CD4-positive, alpha-beta T cell treated with Interleukin-6 at 100 ng/mL for 8 hours (primary cell): ENCODE measurements at places on chromosomes 7 and 10.

DNA sequence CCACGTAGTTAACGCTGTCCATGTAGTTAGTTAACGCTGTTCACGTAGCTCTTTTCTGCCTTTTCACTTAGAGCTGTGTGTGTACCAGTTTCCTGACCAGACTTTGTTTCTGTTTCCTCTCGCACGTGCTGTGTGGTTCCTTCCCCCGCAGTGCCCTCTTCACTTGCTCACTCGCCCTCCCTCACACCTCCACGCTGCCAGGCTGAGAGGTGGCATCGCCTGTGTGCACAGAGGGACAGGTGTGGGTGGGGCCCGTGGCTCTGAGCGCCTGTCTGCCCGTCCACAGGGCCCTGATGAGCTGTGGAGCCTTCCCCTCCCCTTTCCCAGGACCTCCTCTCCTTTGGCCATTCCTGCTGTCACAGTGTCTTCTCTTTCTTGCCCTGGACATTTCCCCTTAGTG lies 30.6 kb downstream of the WDR37 start:
- DNase-seq = no peak

GRCh38 chr7:100211342-100211780 lies 8.4 kb upstream of the PVRIG start:
- DNase-seq = peak; percentile 61

DNA sequence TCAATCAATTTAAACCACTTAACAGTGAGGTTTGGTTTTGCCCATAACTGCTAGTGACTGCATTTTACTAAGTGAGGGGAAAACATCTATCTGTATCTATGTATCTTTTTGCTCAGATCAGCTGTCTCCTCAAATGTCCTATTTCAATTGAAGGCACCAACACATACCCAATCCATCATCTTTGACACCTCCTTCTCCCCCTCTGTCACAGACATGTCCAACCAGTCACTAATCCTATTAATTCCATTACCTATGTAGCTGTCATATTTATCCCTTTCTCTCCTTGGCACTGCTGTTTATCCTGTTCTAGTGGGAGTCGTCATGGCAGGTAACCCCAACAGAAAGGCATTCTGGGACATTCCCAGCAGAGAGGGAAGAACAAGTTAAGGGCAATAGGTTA lies 975.2 kb upstream of the AUTS2 start:
- DNase-seq = no peak

DNA sequence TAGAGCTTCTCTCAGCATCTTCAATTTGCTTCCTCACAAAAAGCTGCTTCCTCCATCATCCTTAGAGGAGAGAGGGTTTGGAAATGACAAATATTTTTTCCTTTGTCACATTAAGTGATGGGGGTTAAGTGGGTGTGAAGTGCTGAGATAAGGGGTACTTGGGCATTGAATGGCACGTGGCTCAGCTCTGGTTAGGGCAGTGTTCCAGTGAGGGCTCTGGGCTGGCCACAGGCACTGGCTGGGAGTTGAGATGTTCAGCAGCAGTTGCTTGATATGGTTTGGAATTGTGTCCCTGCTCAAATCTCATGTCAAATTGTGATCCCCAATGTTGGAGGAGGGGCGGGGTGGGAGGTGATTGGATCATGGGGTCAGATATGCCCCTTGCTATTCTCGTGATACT lies 33.7 kb upstream of the CHCHD3 start:
- DNase-seq = no peak

- no peak for DNase-seq
Measured at GRCh38 chr7:127995156-127995880, 35.9 kb downstream of the LRRC4 start.

DNA sequence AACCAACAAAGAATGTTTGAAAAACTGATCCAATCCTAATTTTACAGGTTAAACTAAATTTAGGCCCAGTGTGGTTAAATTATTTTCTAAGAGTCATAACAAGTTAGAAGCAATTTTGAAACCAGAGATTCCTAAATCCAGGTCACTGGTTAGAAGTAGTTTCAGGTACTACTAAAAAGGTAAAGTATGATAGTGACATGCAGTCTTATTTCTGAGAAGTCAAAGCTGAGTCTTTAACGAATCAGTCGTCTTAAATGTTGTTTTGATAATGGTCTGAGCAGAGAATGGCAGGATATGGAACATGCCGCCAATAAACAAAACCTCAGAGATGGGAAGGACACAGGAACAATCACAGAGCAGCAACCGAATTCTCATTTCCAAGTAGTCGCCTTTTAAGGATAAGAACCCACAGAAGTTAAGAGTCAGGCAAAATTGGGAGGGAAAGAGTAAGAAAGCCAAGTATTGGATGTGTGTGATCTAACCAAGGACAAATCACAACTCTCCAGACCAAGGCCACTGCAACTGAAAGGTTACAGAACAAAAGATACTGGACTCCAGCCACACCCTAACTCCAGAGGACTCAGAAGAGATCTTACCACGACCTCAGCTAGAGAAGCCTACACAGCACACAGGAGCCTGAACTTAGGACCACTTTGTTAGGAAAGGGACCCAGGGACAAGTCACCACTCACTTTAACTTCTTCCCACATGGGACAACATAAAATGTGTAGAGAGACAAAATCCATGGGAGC lies 19.7 kb downstream of the TMEM243 start:
- DNase-seq = no peak

DNA sequence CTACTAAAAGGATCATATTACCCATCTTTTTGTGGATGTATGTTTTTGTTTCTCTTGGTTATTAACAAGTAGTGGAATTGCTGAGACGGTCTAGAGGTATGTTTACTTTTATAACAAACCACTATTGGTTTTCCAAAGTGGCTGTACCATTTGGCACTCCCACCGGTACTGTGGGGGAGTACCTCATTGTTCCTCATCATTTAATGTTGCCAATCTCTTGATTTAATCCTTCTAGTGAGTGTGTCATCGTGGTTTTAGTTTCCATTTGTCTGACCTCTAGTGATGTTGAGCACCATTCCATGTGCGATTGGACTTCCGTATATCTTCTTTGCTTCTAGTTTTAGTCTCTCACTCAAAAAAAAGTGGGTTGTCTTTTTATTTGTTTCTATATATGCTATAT lies 50.4 kb downstream of the RBM33 start:
- no peak for DNase-seq

GRCh38 chr10:132855889-132856288 lies 69.9 kb upstream of the NKX6-2 start:
- no peak for DNase-seq

DNA sequence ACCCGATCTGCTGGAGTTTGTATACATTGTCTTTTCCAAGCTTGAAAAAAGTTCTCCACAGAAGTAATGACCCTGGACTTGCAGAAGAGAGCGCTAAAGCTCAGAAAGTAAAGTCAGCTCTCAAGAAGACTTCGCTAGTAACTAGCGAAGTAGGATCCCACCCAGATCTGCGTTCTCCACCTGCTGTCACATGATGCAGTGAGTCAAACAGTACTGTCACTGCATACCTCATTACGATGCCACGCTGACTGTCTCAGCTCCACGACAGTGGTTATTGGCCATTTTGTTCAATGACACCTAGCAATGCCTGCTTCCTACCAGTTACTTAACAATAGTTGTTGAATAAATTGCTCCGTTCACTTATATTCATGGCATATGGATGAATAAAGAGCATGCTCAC lies 29.7 kb upstream of the SEC61G start:
- no peak for DNase-seq
